Glutamatergic neuron (in vitro differentiated cells): ENCODE measurements at places on chromosomes 3 and 15. TPM values are rescaled to one million over a fixed set of nuclear protein-coding genes. Genes with fewer than 3 reads are reported as not detected.

- DNase-seq = no peak
These were observed 57.8 kb upstream of the TBC1D5 start for GRCh38 chr3:17800232-17800631.

DNA sequence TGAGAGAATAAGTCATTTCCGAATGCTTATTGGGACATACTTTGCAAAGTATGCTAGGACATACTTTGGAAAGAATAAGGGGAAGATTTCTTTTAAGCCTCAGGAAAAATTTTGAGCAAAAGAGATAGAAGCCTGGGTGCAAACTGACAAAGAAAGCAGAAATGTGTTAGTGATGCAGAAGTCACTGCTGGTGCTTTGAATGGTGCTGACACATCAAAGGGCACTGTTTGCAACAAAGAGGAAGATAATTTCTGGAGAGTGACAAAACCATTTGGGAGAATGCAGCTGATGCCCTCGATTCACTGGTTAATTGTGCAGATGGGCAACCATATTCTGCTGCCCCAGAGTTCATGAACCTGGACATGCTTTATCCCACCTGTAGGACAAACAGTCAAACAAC lies 11.0 kb upstream of the RAP2B start:
- no peak for DNase-seq

DNA sequence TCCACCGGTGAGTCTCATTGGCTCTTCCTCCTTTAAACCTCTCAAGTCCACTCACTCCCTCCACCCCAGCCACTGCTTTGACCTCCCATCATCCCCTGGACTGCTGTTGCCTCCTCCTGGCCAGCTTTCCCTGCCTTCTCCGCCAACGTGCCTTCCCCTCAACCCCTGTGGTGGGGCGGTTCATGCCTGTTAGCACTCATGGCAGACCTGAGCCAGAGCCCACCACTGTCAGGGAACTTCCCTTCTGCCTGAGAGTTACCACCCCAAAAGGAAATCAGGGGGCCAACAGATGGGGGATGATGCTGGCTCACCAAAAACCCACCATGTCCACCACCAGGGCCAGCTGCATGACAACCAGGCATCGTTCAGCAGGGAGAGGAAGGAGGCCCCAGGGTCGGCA lies 44.2 kb upstream of the SLC6A1 start:
- DNase-seq = no peak

DNA sequence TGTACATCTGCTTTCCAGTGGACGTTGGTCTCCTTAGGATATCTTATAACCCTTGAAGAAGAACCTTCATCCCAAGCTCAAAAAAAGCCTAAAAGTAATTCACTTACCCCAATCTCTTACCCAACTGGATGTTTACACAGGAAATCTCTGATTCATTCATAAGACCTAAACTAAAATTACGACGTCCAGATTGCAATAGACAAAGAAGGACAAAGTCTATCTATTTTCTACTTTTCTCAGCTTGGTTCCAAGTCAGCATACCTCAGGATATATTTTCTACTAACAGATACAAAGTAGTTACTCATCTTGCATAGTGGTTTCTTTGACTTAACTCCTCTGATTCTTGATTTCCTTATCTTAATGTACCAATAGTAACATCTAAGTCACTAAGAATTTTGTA lies 669.9 kb downstream of the OTOL1 start:
- no peak for DNase-seq

- DNase-seq = no peak
These were observed 1.2 kb upstream of the MLF1 start for GRCh38 chr3:158569794-158570193.

DNA sequence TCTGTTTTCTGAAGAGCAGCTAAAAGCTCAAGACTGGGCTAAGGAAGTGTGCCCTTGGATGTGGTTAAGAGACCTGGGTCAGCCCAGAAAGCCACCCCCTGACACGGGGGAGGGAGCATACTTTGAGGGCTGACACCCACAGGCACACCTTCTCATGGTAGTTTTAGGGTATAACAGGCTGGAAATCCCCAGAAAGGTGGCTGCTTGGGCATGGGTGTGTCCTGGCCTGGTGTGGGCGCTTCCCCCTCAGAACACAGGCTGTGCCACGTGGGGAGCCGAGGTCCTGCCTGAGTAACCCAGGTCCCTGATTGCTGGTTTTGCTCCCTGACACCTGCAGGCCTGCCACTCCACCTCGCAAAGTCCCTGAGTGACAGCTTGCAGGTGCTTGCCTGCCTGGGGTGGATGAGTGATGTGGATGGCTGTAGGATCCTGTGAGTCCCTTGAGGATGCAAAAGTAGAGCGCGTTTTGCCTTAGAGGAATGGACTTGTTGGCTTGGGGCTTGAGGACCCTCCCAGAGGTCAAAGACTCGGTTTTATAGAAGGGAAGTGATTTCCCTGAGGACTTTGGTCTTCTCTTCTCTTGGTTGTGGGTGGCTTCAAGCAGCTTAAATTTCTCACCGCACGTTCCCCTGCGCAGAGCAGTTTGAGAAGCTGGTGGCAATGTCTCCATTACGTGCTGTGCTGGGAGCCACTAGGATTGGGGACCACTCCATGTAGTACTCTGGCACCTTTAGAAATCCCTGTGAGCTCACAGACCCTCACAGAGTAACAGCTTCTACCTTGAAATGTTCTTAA lies 94.4 kb downstream of the DNASE1L3 start:
- no peak for DNase-seq

GRCh38 chr15:77753281-77753873 lies 120.7 kb upstream of the LINGO1 start:
- DNase-seq = no peak

LRRC15 gene
- not detected for total RNA-seq
